Chondrocyte (in vitro differentiated cells): ENCODE measurements at places on chromosomes 7 and 10. TPM values are rescaled to one million over a fixed set of nuclear protein-coding genes. Genes with fewer than 3 reads are reported as not detected.

Gene HYCC1
- total RNA-seq: 51.5 to 54.9 TPM (median 54.9 TPM) in 3 replicates

DNA sequence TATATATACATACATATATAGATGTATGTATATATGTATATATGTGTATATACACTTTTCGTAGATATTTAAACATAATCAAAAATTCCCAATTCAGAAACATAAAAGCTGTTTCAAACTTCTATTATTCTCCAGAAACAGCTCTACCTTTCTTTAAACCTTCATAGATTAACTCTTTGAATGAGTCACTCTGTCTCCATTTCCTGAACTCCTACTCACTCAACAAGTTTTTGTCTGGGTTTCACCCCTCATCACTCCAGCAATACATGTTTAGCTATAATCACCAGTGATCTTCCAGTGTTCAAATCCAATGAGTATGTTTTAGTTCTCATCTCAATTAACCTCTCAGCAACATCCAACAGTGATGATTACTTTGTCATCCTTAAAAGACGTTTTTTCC lies 9.6 kb downstream of the DGKB start:
- DNase-seq: no peak

Gene PARG
- 24.2 to 28.3 TPM (median 26.5 TPM) in 3 replicates for total RNA-seq

DNA sequence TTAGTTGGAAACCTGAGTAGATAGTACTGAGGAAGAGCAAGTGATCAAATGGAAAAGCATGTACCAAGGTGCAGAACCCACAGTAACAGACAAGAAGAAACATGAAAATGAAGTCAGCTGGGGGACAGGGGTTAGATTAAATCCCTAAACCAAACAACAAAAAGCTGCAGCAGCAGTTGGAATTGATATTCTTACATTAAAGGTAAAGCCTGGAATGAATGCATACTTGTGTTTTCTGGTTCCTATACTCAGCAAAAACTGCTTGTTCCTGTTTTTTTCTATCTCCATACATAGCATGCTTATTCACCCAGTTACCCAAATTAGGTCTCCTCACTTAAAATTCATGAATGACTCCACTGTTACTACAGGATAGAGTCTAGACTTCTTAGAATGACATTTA lies 92.4 kb downstream of the TPST1 start:
- no peak for DNase-seq

Gene ANAPC16
- total RNA-seq: 48.5 to 54.4 TPM (median 52.9 TPM) in 3 replicates

DNA sequence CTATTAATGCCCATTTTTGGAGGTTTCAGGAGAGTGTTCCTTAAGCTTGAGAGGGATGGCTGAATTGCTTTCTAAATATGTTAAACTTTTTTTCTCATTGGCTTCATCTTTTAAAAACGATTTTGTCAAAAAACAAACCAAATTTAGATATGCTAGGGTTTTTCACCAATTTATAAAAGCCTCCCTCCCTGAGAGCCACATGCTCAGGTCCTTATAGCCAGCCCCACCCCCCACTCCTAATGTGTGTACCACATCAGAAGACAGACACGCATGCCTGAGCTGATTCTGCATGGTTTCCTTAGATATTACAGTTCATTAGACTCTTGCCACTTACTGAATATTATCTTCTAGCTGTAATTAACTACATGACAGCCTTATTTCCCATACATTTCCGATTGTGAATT lies 2.0 kb downstream of the CUL1 start:
- no peak for DNase-seq

- no peak for DNase-seq
Measured at GRCh38 chr7:111162692-111163091, 71.8 kb downstream of the LRRN3 start.

DNA sequence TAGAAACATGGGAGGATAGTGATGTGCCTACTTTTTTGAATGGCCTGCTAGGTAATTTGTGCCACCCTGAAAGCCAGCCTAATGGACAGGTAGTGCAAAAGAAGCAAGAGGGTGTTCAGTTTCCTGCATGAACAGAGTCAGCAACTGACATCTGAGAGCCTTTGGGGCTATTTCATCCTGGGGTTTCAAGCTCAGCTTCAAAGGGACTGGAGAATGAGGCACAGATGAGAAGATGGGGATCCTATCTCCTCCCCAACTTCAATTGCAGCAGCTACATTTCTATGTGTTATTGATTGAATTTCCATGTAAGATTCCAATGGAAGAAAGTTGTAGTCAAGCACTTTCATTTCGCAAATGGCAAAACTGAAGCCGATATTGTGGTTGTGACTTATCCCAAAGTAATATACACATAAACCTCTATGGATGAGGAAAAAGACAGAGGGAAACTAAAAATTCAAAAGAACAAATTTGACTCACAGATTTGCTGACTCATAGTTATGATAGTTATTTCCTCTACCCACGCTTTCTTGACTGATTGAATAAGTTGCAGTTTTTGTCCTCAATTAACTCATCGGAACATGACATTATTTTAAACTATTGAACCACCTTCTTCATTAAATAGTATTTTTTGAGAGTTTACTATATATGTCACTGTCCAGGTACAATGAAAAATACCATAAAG lies 42.6 kb upstream of the NRP1 start:
- no peak for DNase-seq

GRCh38 chr10:10872035-10872673 lies 145.5 kb upstream of the CELF2 start:
- DNase-seq: no peak

Gene HSPA12A
- total RNA-seq: 5.8 to 9.7 TPM (median 6.9 TPM) in 3 replicates

Gene MAP3K8
- total RNA-seq: 8.1 to 9.4 TPM (median 8.7 TPM) in 3 replicates

Gene RHEB
- total RNA-seq: 111 to 126 TPM (median 123 TPM) in 3 replicates

DNA sequence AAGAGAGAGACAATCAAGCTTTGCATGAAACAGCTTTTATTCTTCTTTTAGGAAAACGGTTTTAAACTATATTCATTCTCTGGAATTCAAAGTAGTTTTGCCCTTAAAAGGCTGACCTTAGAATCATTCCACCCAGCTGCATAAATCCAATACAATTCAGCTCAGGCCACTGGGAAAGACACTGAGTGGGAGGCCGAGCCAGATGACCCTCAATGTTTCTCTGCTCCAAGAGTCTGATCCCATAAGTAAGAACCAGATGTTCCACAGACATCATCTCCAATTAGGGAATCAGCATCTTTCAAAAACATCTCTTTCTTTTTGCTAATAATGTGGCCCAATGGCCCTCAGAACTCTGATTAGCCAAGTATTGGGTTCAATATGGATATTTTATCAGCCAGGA lies 26.1 kb downstream of the CREB3L2 start:
- no peak for DNase-seq

GRCh38 chr10:45555795-45556194 lies 116.8 kb downstream of the ZFAND4 start:
- no peak for DNase-seq

- no peak for DNase-seq
Measured at GRCh38 chr10:13272164-13272571, 27.7 kb downstream of the PHYH start.

GRCh38 chr10:102538811-102539210 lies 35.0 kb downstream of the SUFU start:
- DNase-seq: no peak

Gene SPDYE11
- not detected in 3 replicates for total RNA-seq

Gene FAM200A
- total RNA-seq: 3.3 to 5.1 TPM (median 3.9 TPM) in 3 replicates

Gene CH25H
- total RNA-seq: not detected in 3 replicates

DNA sequence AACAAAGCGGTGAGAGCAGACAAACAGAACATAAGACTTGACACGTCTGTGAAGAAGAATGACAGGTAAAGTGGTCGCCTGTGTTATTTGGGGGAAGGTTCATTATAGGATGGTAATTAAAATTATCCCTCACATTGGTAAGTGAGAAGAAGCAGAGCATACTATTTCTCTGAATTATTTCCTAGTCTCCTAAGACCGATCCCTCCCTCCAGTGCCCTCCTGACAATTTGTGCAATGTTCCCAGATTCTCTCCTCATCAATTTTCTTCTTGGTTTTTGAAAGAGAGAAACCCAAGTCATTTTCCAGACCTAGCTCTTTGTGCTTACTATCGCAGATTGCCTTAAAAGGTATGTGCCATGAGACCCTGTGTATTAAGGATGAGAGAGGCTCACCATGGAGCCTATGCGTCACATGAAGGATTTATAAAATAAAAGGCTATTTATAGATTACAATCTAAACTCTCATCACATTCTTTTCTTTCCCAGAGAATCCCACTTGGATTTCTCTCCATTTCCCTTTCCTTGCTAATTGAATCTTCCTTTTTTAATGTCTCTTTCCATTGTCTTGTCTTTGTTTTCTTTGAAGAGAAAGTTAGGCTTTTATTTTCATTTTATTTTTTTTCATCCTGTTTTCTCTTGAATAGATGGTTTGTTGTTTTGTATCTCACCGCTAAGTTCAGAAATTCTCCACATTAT lies 112.0 kb downstream of the PPP1R3A start:
- DNase-seq: no peak

DNA sequence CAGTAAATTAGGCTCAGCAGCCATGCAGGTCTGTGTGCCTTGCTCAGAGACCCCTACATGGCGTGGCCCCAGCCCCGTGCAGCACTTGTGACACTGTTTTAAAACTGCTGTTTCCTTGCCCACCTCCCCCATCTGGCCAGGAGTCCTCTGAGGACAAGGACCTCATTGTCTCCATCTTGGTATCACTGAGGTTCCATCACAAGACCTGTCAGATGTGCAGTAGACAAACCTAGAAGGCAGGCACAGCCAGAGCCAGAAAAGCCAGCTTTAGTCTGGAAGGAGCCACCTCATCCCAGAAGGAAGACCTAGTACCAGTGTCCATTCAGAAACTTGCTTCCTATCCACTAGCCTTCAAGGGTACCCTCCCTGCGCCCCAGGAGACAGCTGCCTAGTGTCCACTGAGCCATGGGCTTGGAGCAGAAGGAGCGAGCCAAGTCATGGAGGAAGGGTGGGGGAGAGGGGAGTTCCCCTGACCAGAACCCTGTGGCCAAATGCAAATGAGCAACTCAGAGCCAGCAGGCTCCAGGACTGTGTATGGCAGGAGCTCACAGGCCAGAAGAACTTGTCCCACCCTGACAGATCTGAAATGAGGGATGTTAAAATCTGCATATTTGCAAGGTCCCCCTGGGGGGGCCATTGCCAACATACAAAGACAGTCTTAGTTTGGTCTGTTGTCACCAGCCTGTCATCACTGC lies 176.1 kb downstream of the SH3PXD2A start:
- no peak for DNase-seq

GRCh38 chr10:29784175-29784773 lies 149.5 kb upstream of the SVIL start:
- DNase-seq: no peak

DNA sequence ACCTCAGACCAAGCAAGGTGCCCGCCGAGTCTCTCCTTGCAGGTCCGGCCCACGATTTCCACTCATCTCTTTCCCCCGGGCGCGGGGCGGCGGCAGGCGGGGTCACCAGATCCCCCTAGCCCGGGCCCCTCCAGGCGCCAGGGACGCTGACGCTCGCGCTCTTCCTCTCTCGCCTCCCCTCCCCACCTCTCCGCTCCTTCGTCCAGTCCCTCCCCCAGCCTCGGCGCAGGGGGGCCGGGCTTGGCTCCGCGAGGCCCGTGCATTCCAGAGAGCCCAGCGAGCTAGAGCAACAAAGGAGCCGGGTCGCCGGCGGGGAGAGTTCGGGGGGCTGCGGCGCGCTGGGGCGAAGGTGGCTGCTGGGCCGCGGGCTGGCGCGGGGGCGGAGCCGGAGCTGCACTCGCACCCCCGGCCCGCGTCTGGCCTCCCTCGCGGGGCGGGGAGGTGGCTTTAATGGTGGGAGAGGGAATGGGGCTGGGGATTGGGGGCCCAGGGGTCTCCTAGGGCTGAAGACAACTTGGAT lies at the start of gene SMO:
TSS of gene SMO (plus strand) at position 262 of the 520 bp plus-strand sequence. CDS start 519 bp downstream, outside the sequence.
- no peak for DNase-seq

DNA sequence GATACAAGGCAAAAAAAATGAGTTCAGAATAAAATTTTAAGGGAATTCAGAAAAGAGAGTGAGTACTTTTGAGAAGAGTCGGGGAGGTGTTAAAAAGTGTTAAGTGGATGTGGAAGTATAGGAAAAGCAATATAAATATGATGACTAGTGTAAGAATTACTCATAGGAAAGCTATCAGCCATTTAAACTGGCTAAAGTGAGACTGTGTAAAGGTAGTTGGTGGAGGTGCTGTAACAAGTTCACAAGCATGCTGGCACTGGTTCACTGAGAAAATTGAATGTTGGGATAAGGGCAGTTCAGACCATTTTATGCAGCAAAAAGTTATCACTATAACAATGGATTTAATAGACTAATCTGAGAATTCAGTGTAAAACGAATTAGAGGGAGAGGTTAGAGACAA lies 179.0 kb upstream of the DKK1 start:
- no peak for DNase-seq

DNA sequence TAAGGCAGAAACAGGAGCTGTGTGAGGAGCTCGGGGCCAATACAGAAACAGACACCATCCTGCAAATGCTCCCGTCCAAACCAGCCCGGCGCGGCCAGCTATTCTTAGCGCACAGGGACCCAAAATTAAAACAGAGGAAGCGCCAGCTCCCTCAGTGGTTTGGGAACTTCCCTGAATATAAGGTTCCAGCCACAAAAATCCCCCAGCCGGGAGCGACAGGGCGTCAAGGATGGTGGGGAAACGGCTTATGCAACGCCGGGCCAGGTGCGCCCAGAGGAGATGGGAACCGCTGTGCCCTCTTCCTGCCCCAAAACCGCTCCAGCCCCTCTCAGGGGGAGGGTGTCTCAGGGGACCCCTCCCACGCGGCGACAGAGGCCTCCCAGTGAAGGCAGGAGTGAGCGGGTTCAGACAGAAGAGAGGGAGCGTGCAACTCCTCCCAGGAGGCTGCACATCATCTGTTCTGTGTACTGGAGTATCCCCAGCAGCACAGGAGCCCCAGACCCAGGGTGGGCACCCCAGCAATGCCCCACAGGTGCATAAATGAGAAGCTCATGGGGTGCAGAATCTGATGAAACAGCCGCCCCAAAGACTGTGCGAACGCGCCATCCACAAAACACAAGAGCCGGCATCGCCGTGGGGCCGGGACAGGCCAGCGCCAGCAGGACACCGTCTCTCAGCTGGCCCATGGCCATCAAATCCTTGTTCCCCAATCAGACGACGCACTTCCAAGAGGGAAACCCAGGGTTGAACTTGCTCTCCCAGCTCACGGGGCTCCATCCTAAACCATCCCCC lies 73.9 kb upstream of the PDGFA start:
- no peak for DNase-seq

Gene ANXA11
- 98.0 to 139 TPM (median 133 TPM) in 3 replicates for total RNA-seq

DNA sequence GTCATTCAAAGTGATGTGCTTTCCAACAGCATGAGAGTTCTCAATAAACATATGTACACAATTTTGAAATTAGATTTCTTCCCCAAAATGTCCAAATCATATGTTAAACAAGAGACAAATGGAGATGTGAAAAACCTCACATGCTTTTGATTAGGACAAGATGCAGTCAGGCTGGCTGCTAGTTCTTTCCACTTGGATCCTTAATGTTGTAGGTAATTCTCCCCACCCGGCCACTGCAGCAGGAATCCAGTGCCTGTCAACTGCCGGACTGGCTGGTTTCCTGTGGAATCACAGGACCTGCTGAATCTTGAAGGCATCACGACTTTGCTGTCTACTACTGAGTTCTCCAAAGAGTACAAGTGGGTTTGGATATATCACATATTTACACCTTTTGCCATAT lies 138.6 kb upstream of the AKR1E2 start:
- no peak for DNase-seq
